Esophagus squamous epithelium (tissue), 5 donors: ENCODE measurements at places on chromosomes 7 and 10.
A peak's percentile ranks its signal among the peaks of the same experiment; 100 is the strongest.

DNA sequence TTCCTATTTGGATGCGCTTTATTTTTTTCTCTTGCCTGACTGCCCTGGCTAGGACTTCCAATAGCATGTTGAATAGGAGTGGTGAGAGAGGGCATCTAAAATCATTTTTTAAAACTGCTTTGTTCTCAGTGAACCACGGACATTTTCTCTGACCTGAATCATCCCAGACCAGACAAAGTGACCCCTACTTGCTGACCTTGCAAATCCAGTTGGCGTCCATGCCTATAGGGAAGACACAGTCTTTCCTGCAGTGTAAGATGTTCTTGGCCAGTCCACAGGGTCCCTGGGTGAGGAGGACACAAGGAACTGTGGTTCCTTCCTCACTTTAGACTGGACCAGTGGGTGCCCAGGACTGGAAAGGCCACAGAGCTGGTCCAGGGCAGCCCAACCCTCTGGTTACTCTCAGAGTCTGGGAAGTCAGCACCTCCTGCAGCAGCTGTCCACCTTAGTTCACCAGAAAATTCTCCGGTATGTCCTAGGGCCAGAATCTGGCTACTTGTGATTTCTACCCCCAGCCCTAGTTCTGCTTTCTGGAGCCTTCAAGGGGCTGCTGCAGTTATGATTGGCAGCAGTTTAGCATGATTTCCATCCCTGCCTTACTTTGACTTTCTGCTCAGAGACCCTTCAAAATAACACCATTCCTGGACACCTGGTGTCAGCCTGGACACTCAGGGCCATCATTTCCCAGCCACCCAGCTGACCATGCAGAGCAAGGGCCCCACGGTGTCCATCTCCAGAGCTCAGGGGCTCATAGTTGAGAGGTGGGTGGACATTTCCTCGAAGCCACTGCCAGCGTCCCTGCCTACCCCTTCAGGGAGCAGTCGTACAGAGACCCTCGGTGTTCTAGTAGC is 19.3 kb downstream of the VIPR2 start:
- no peaks in the 10 kb centered on the region for H3K4me1 ChIP-seq
- H3K27me3 ChIP-seq: no peaks in the 10 kb centered on the region
- DNase-seq: no peak
- no peak overlapping the region for H3K4me3 ChIP-seq
- H3K27ac ChIP-seq: no peak overlapping the region
- H3K36me3 ChIP-seq: no peaks in the 10 kb centered on the region

GRCh38 chr10:972763-973162 is 15.5 kb upstream of the GTPBP4 start:
- no peaks in the 10 kb centered on the region for H3K4me1 ChIP-seq
- no peak overlapping the region for H3K4me3 ChIP-seq
- no peak overlapping the region for H3K27ac ChIP-seq
- H3K36me3 ChIP-seq: no peaks in the 10 kb centered on the region
- DNase-seq: no peak

- DNase-seq: no peak
- H3K4me1 ChIP-seq: no peaks in the 10 kb centered on the region
- H3K27ac ChIP-seq: no peak overlapping the region
- no peak overlapping the region for H3K4me3 ChIP-seq
- H3K27me3 ChIP-seq: no peaks in the 10 kb centered on the region
- H3K36me3 ChIP-seq: no peaks in the 10 kb centered on the region
These were observed 101.8 kb upstream of the FZD1 start for GRCh38 chr7:91162436-91162835.

GRCh38 chr7:42831718-42832522 is 80.0 kb downstream of the C7orf25 start:
- no peaks in the 10 kb centered on the region for H3K27me3 ChIP-seq
- no peak overlapping the region for H3K27ac ChIP-seq
- H3K4me3 ChIP-seq: no peak overlapping the region

DNA sequence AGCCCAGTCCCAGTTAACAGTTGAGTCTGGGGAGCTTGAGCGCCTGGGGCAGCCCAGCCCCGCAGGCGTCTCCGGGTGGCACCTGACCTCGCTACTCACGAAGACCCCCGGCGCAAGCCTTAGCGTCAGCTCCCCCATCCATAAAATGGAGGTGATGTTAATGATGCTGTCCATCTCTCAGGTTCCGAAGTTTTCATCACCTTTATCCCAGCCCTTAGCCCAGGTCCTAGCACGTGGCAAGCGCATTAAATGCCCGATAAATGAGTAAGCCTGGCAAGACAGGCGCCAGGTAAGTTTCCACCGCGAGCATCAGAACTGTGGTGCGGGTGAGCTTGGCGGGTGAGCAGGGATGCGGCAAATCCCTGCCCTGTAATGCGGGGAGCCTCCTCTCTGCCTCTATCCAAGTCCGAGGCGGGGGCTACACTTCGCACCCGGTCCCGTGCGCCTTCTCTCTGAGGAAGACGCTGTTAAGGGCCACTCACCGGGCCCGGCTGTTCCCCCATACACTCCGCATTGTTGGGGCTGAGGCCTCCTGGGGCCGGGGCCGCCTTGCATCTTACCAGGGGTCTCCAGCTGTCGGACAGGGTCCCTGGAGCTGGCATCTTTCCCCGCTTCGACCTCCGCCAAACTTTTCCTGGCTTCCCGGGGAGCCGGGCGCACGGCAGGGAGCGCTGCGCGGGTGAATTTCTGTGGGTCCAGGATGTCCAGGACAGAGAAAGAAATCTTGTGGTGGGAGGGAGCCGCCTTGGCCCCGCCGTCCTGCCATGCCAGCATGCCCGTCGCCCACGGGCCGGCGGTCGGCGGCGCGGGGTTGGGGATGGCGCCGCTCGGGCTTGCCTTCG is 444 bp downstream of the NKX1-2 start:
- H3K4me3 ChIP-seq: peak overlapping the region; percentile 54
- no peak for DNase-seq
- no peaks in the 10 kb centered on the region for H3K36me3 ChIP-seq
- H3K27me3 ChIP-seq: peaks cover 4% of the 10 kb centered on the region

GRCh38 chr7:132430861-132431822 is 145.1 kb downstream of the PLXNA4 start:
- no peak overlapping the region for H3K27ac ChIP-seq
- H3K4me1 ChIP-seq: peaks cover 5% of the 10 kb centered on the region
- H3K27me3 ChIP-seq: no peaks in the 10 kb centered on the region
- no peak overlapping the region for H3K4me3 ChIP-seq

GRCh38 chr10:44946205-44946604 is 13.4 kb upstream of the RASSF4 start:
- H3K27ac ChIP-seq: no peak overlapping the region
- H3K27me3 ChIP-seq: no peaks in the 10 kb centered on the region
- no peaks in the 10 kb centered on the region for H3K36me3 ChIP-seq
- no peak overlapping the region for H3K4me3 ChIP-seq

DNA sequence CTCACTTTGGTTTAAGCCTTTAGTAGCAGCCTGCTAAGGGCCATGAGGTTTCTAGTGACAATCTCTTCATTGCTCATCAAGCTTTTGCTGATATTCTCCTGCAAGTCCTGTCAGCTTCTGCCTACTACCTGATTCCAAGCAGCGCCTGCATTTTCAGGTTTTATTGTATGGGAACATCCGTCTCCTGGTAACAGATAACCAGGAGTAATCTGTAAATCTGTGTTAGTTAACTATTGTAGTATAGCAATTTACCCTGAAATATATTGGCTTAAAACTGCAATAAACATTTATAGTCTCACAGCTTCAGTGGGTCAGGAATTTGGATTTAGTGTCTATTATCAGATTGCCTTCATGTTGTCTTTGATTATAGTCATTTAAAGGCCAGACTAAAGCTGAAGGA is 94.0 kb downstream of the MLLT10 start:
- H3K27ac ChIP-seq: no peak overlapping the region
- no peak for DNase-seq
- H3K4me1 ChIP-seq: peaks cover 8% of the 10 kb centered on the region
- no peak overlapping the region for H3K4me3 ChIP-seq
- no peaks in the 10 kb centered on the region for H3K27me3 ChIP-seq

- no peaks in the 10 kb centered on the region for H3K27me3 ChIP-seq
- DNase-seq: no peak
- H3K4me3 ChIP-seq: no peak overlapping the region
- H3K36me3 ChIP-seq: no peaks in the 10 kb centered on the region
- H3K27ac ChIP-seq: no peak overlapping the region
These were observed 13.4 kb downstream of the SLC29A3 start for GRCh38 chr10:71332466-71332865.
